ENCODE measurements at places on chromosomes 1 and 21.

- DNase-seq, result no peak
These were observed 12.6 kb upstream of the LEPR start for GRCh38 chr1:65407877-65408276.

DNA sequence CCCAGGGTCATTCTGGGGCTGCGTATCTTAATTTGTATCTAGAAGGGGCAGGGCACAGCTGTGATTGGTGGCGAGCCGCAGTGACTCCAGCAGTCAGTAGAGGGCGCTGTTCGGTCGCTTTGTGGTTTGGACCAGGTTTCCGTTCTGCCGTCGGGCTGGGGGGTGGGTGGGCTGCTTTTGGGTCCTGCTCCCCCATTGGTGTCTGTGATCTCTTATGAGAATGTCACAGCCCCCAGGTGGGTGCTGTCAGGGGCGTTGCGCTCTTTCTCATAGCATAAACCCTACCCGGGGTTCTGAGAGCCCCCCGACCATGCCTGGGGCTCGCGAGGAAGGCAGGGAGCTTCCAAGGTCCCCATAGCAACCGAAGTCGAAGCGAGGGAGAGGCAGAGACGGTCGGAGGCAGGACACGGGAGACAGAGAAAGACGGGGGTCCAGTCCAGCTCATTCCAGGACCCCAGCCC lies 5.4 kb downstream of the TFF3 start:
- DNase-seq, result peak; percentile 9

- no peak for DNase-seq
These were observed 314 bp downstream of the DPH5 start for GRCh38 chr1:101025283-101025656.

DNA sequence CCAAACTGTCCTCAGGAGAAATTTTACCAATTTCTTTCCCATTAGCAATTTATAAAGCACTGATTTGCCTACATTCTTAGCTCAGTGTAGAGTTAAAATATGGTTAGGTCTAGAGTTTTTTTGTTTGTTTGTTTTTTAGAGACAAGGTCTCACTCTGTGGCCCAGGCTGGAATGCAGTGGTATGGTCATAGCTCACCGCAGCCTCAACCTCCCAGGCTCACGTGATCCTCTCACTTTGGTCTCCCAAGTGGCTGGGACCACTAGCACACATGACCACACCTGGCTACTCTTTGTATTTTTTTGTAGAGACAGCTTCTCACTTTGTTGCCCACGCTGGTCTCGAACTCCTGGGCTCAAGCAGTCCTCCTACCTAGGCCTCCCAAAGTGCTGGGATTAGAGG lies 10.6 kb upstream of the RALGPS2 start:
- DNase-seq, result no peak

DNA sequence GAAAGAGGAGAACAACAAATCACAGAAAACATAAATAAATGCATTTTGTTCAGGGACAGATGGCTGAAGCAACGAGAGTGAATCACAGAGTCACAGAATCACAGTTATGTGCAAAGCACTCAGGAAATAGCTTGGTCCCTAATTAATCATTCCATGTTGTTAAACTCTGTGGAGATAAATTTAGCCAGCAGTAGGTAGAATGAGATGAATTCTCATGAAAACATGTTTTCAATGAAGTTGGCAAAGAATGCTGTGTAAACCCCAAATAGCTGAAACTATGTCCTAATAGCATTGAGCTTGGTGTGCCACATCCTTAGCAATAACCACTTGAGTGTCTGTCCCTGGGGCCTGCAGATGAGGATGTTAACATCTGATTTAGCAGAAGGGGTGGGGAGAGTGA lies 20.4 kb downstream of the LEPR start:
- no peak for DNase-seq

GRCh38 chr1:37647281-37647680 lies 12.6 kb upstream of the RSPO1 start:
- no peak for DNase-seq

- DNase-seq, result no peak
These were observed 361.1 kb downstream of the NEGR1 start for GRCh38 chr1:71921204-71921603.

- peak; percentile 23 for DNase-seq
These were observed 3.5 kb downstream of the FMO2 start for GRCh38 chr1:171188388-171189266.

GRCh38 chr1:23394684-23395083 lies 25.0 kb upstream of the ZNF436 start:
- DNase-seq, result no peak

DNA sequence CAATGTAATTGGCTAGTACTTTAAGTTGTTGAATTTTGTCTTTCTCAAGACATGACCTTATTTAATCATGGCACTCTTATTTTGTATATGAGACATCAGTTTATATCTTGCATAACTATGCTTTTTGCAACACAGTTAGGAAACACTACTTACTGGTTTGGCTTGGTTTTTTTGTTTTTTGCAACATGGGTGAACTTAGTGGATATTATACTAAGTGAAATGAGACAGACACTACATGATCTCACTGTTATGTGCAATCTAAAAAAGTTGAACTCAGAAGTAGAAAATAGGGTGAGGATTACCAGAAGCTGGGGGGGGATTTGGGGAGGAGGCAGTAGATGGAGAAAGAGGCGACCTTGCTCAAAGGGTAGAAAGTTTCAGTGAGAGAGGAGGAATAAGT lies 132.1 kb downstream of the PLA2G4A start:
- DNase-seq, result no peak

DNA sequence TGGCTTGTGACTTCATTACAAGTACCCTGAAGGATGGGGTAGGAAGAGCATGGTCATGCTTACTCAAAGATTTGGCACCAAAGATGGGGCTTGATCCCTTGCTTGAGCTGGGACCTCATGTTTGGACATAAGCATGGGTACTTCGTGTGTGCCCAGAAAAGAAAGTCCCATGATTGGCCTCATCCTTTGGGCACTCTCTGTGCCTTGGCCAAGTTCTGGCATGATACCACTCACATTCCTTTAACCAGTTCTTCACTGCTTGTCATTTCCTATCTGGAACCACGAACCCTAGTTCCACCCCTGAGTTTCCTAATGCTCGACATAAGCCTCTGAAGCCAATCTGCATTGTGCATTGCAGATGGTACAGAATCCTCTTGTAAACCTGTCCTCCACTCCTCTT lies 107.0 kb downstream of the NAV1 start:
- peak; percentile 36 for DNase-seq

- DNase-seq, result peak; percentile 1
These were observed 69.3 kb downstream of the KCTD3 start for GRCh38 chr1:215636258-215636965.

DNA sequence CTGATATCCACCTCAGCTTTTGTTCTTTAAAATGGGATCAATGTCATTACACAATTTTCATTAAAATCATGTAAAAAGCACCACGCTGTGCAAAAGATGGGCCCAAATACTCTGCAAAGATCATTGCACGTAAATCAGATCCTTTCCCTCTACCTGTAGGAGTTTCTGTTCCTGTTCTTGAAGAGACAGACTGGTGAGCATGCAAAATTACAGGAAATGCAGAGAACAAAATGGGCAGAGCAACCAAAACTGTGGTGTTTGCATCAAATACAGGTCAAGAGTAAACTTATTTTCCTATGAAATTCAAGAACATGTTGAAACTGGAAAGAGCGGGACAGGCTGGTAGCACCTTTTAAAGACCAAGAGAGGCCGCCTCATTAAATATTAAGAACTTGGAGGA lies 294.9 kb upstream of the ADGRL2 start:
- DNase-seq, result no peak

- DNase-seq, result no peak
These were observed 48.3 kb downstream of the IL23R start for GRCh38 chr1:67214420-67215174.

GRCh38 chr1:87683196-87683956 lies 354.7 kb downstream of the LMO4 start:
- no peak for DNase-seq

GRCh38 chr1:230972855-230973271 lies 5.8 kb downstream of the TTC13 start:
- DNase-seq, result no peak

DNA sequence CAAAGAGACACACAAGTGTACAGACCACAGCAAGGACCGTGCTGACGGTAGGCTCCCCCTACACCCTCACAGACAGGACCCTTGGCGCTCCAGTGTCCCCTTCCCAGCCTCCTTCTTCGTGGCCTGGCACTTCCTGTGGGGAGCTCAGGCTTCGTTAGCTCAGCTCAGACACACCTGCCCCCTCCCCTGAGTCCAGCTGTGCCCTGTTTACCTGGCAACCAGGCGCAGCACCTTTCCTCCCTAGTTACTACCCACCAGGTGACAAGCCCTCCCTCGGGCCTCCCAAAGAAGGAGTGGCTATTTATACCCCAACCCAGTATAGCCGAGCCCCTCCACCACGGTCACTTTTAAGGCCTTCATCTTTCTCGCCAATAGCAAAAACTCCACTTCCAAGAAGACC lies 4.7 kb downstream of the CELF3 start:
- no peak for DNase-seq

- DNase-seq, result no peak
These were observed 7.2 kb upstream of the MT1HL1 start for GRCh38 chr1:237011432-237011831.

GRCh38 chr1:229553621-229554130 lies 4.8 kb downstream of the ABCB10 start:
- DNase-seq, result no peak

- DNase-seq, result peak; percentile 51
These were observed 685 bp downstream of the UBAP2L start for GRCh38 chr1:154221278-154222001.

- no peak for DNase-seq
These were observed 43.9 kb upstream of the TSPEAR start for GRCh38 chr21:44755227-44755626.

DNA sequence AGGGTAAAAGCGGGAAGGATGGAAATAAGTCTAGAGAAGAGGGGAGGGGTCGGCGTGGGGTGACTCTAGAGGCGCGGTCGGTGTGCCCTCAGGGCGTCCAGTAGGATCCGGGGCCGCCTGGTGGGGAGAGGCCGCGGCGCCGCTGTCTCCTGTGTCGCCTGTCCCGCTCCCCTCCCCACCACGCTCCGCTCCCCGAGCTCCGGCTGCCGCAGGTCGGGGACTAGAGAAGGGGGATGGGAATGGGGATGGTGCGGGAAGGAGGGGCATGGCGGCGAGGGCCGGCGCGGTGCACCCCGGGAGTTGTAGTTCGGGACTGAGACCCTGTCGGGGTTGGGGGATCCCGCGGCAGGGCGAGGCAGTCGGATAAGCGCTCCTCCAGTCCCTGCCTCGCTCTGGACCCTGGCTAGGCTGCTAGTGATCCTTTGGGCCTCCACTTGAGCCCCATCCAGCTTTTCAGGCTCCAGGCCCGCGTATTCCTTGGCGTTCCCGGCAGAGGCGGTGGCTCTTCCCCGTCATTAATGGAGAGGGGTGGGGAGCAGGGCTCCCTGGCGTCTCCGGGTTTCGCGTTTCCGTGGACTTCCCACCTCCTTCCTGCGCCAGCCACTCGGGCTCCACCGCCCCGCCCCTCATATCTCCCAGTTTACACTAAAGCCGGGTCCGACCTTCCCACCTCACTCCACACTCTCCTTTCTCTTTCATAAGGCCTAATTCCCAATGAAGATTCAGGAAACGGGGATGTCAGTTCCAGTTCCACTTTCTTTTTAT lies at the start of gene ENTREP3:
ENTREP3 (minus strand) TSS at position 241 of the 765 bp plus-strand sequence. CDS start 606 bp downstream, outside the sequence.
- peak; percentile 74 for DNase-seq

DNA sequence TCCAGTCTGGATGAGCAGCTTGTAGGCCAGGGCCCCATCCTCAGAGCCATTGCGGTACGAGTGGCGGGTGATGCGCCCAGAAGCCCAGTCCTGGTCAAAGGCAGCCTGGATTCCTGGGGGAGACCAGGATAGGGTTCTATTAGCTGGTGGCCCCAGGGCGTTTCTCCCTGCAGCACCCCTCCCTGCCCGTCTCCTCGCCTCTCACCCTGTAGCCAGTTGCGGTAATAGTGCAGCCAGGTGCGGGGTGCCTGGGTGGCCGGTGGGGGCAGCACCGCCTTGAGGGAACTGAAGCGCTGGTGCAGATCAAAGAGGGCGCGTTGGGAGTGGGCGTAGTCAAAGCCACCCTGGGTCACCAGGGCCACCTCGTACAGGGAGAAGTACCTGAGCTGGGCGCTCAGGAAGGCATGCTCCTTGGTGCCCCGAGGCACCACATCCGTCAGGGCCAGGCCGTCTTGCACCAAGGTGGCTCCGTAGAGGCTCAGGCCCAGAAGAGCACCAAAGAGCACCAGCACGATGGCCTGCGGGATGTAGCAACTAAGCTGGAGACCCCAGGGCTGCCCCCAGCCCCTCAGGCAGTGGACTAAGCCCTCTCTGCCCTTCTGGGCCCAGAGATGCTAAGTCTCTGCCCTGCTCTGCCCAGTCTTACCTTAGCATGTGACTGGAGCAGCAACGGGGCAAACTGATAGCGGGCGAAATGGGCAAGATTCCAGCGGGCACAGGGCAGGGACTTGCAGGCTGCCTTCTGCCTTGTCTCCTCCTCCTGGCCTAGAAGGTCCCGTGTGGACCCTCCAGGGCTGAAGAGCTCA lies 15.7 kb downstream of the PTCH2 start:
- DNase-seq, result no peak

DNA sequence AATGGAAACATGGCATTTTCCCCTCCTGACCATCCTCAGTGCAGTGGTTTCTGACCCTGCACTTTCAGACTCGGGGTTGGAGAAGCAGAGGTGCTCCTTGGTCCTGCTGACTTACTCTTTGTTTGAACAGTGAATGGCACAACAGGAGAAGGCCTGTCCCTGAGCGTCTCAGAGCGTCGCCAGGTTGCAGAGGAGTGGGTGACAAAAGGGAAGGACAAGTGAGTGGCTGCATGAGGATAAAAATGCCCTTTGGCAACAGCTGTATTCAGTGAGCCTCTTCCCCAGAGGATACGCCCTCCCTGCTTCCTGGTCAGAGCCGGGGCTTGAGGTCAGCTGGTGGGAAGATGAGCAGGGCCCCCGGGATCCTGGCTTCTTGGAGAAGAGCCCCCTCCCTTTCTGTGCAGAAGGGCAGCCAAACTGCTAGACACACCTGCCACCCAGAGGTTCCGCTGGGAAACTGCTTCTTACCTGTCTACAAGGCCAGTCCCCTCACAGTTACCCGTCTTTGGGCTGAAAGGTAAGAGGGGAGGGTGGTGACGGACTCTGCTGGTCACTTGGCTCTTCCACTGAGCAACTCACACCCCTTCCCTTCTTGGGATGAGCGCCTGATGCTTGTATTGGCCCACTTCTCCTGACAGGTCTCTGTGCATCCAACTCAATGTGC lies 16.6 kb downstream of the NPL start:
- no peak for DNase-seq
